ENCODE measurements at places on chromosomes 3 and 15.
A peak's percentile ranks its signal among the peaks of the same experiment; 100 is the strongest.

DNA sequence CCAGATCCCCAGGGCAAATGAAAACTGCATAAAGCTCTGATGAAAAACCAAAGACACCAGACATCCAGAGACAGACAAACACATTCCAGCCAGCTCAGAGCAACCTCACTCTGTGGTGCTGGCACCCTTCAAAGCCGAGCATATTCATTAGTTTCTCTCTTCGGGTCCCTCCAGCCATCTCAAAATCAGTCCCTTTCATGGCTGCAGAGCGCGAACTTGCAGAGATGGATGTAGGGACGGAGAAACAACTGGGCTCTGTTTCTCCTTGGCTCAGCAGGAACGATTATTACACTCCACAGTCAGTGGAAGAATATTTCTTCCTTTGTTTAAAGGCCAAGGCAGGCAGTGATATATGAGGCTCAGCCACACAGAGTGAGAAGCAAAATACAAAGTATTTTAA, 50.4 kb upstream of the SYN2 start:
- DNase-seq = no peak

- DNase-seq = no peak
These were observed 5.6 kb downstream of the ZBTB38 start for GRCh38 chr3:141373768-141374526.

DNA sequence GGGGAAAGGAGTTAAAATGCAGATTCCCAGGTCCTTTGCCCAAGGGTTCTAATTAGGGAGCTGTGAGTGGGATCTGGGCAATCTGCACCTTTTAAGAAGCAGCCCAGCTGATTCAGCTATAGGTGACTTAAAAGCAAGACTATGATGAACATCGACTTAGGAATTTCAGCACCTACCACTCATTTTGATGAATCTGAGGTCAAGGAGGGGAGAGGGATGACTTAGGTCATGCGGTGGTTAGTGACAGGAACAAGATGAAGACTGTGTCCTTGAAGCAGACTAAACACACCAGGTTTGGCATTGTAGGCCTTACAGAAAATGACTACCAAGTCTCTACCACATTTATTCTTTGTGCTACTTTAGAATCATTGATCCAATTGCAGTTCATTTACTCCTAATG, 196.3 kb downstream of the DTWD1 start:
- DNase-seq = no peak

GRCh38 chr3:151579571-151580270, 118.9 kb upstream of the IGSF10 start:
- no peak for DNase-seq

DNA sequence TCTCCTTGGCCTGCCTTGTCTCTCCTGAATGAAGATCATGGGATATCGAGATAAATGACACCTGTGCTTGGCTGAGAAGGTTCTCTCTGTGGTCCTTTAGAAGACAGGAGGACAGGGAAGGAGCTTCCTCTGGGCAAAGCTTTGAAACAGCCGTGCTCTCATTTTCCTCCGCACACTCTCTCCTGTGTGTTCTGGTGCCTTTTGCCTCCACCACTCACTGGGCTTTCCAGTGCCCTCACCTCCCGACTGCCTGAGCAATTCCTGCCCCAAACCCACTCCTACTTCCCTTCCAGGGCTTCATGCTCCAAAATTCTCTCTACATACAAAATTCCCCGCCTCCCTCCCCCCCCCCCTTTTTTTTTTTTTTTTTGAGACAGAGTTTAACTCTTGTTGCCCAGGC, 32.3 kb downstream of the UPK1B start:
- no peak for DNase-seq

DNA sequence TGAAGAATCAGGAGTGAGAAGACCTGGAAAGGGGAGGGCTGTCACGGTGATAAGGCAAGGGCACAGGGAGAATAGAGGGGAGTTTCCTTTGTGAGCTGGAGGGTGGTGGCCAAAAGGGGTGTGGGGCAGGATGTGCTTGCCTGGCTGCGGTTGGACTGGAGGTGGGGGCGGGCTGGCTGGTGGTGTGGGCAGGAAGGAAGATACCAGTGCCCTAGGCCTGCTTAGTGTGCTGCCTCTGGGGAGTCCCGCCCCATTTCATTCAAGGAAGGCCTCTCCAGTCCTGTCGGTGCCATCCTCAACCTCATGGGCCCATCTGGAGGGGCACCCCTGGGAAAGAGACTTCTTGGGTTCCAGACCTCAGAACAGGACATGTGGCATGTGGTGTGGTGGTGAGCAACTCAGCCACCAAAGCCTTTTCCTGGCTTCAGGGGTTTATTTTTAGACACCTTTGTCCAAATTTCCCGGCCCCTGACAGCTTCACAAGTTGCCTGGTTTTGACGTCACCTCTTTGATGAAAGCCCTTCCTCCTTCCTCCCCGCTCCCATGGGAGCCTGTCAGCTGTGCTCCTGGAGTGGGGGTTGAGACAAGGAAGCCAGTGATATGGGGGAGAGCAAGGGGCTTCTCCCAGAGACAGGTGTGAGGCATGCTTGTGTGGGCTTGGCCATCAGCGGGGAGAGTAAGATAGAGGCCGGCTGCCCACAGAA, 15.6 kb downstream of the TEX264 start:
- DNase-seq = no peak

DNA sequence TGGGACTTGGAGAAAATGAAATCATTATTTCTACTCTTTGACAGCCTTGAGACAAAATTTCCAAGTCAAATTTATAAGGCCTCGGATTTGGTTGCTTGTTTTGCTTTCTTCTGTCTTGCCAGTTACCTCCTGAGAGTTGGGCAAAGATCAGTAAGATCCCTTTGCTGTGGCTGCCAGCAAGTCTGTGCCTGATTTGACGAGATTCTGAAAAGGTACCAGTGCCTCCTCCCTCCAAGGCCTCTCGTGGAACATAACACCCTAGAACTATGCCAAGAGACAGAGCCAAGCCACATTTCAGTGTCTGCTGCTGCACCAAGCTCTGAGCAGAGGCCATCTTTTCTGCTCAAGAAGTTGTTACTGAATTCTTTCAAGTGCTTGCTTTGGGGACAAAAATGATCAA, 61.0 kb downstream of the GTPBP8 start:
- no peak for DNase-seq

DNA sequence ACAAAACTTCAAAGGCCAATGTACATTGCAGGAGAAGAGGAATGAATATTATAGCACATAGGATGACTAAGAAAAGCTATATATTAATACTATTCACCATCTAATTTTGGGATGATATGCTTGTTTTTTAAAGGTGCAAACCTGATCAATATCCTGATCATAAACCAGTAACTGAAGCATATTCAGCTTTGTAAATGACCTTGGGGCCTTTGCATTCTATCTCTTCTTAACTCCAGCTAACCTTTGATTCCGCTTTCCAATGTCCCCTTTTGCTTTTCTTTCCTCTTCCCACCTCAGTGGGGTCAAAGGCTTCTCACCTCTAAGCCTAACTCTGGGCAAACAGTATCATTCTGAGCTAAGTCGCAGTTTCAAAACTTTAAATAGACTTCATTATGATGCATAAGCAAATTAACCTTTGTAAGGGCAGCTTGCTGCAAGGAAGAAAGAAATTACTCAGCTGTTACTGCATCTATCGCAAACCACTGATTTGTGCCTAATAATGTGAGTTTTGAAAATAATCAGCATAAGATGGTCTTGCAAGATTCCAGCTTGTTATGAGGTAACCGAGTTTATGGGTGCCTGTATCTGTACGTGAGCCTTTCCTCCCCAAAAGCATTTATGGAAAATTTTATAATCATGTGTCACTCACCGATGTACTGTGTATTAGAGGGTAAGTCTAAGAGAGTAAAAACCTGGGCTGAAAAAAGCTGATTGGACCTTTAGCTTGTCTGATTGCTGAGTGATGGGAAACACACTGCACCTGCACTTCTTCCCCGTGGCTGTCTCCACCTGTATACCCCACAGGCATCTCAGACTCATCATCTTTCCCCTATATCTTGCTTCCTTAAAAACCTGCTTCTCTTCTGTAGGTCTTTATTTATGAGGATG, 116.8 kb downstream of the TPRG1 start:
- no peak for DNase-seq

DNA sequence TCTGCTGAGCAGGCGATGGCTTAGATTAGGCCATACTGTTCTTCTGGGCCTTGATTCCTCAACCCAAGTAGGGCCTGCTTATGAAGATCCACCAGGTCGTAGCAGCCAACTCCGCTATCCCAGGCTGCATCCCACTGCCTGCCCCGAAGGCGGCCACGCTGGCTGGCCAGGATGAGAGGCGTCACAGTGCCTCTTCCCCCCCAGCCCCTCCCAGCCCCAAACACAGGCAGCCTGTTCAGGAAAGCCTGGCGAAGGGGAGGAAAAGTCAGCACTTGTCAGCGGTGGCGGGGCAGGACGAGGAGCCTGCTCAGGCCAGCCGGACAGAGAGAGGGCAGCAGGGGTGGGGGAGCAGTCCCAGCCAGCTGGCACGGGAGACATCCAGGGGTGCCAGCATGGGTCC, 11.2 kb downstream of the PTH1R start:
- no peak for DNase-seq

DNA sequence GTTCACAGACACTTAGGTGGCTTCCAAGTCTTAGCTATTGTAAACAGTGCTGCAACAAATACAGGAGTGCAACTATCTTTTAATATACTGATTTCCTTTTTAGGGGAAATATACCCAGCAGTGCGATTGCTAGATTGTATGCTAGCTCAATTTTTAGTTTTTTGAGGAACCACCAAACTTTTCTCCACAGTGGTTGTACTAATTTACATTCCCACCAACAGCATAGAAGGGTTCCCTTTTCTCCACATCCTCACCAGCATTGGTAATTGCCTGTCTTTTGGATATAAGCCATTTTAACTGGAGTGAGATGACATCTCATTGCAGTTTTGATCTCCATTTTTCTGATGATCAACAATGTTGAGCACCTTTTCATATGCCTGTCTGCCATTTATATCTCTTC, 58.9 kb downstream of the ZNF148 start:
- no peak for DNase-seq

- no peak for DNase-seq
These were observed 73.0 kb downstream of the NEO1 start for GRCh38 chr15:73125219-73125618.

DNA sequence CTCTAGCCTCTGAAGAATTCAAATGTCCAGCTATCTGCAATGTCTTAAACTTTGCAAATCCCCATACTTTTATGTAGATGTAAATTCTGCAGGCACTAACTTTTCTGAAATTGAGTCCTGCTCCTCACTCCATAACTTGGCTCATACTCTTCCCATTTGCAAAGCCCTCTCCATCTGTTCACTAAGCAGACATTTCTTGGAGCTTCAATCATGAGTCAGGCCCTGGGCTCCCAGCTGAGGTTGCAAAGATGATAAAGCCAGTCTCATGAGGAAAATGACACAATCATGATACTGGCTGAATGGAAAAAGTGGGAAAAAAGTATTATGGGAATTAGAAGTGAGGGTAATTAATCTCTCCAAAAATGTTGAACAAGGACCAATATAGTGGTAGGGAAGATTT, 507.6 kb downstream of the NR2F2 start:
- no peak for DNase-seq

GRCh38 chr3:8673083-8673737, 28.6 kb upstream of the SSUH2 start:
- no peak for DNase-seq

GRCh38 chr3:15797642-15798303, at the start of gene ANKRD28:
Gene ANKRD28, minus strand, starts transcription at chr3:15797979. Its CDS starts 1,458 bp downstream, at chr3:15796521.
- DNase-seq = no peak

DNA sequence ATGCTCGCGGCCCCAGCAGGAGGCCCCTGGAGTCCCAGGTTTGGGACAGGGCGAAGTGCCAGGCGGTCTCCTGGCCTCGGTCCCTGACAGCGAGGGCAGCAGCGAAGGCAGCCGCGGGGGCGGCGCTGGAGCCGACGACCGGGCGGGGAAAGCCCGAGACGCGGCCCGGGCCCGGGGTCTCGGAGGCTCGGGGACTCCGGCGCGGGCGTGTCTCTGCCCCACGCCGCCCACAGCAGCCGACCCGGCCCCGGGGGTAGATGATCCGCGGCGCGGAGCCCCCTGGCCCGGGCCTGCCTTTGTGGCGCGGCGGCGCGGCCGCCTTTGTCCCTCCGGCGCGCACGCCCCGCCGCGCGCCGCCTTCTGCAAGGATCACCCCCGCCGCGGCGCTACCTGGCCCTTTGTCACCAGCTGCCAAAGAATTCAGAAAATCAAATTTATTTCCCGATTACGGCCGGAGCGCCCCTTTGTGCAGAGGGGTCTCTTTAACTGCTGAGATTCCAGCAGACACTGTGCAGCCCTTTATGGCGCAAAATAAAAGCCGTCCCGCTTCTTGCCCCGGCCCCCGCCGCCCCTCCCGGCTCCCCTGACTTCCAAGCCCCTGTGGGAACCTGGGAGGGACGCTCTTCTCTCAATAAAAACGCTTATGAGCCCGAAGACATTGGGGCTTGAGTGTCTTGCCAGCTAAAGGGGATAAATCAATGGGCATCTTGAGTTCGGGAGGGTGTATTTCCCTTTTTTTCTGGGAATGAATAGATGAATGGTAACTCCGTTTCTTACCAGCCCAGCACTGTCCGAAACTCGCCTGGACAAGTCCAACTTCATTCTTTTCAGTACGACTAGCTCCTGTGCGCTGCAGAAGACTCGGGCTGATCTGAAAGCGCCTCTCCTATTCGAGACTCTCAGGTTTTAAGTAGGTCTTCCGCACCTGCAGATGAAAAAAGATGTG, 68.4 kb downstream of the HES1 start:
- DNase-seq = peak; percentile 48

DNA sequence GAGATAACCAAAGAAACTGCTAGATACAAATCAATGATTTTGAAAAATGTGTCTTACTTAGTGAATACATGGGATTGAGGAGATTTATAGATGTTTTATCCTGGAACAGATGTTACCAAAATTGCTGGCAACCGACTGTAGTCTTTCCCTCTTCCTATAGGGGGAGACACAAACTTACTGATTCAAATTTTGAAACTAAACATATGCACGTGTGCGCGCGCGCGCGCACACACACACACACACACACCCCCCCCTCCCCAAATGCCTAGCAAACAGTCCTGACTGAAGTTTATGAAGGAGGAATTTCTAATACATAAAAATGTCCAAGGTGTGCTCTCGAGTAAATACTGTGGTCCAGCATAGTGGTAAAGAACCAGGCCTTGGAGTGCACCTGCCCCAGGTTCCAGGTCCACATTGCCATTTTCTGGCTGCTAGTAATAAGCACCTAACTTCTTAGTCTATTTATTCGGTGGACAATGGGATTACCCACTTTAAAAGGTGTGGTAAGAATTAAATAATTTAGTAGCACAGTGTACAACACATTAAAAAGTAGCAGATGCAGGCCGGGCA, 18.5 kb upstream of the C3orf62 start:
- no peak for DNase-seq

DNA sequence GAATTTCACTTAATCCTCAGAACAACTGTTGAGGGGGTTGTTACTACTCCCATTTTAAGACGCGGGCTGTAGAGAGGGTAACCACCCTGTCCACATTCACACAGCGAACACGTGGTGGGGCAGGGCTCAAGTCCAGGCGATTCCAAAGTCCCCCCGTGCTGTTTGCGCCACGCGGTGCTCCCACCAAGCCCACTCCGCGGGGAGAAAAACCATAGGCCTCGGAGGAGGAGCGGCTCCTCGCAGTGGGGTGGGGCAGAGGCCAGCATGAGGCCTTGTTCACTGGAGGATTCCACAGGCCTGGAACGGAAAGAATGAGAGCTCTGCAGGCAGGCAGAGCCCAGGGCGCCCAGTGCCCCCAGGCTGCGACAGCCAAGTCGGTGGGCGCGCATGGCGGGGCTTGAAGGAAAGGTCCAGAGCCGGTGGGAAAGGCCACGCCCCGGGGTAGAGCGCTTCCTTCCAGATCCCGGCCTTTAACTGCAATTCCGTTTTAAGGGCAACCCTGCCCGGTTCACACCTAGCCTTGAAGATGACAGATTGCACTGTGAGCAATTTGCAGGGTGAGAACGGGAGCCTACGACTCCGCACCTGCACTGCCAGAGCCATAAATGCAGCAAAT, 161.8 kb upstream of the TBL1XR1 start:
- peak; percentile 33 for DNase-seq

Measured in HuH-7.5 (cell line).